Mucosa of descending colon (tissue), 3 donors: ENCODE measurements at places on chromosomes 2 and 18. TPM values are rescaled to one million over a fixed set of nuclear protein-coding genes. Genes with fewer than 3 reads are reported as not detected.
A peak's percentile ranks its signal among the peaks of the same experiment; 100 is the strongest.

DNA sequence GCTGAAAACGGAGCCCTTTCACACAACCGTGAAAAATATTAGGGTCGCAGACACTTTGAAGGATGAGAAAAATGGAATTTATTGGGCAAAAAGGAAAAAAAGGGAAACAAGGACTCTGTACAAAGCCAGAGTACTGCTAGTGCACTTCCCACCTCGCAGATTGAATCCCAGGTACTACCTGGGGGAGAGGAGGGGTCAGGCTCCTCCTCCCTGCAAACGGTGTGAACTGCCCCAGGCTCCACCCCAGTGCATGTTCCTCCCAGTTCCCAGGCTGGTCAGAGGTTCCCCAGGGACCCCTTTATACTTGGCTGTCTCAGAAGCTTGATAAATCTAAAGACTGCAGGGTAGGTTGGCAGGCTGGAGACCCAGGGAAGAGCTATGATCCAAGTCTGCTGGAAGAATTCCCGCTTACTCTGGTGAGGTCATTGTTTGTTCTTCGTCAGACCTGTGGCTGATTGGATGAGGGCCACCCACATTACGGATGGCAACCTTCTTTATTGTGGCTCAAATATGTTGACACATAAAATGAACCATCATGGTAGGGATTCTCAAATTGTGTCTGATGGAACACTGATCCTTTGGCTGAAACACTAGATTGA is 290.4 kb upstream of the POU3F3 start:
- no peak for DNase-seq

GRCh38 chr2:174485788-174486562 is 854 bp downstream of the GPR155 start:
- peak; percentile 56 for DNase-seq

DNA sequence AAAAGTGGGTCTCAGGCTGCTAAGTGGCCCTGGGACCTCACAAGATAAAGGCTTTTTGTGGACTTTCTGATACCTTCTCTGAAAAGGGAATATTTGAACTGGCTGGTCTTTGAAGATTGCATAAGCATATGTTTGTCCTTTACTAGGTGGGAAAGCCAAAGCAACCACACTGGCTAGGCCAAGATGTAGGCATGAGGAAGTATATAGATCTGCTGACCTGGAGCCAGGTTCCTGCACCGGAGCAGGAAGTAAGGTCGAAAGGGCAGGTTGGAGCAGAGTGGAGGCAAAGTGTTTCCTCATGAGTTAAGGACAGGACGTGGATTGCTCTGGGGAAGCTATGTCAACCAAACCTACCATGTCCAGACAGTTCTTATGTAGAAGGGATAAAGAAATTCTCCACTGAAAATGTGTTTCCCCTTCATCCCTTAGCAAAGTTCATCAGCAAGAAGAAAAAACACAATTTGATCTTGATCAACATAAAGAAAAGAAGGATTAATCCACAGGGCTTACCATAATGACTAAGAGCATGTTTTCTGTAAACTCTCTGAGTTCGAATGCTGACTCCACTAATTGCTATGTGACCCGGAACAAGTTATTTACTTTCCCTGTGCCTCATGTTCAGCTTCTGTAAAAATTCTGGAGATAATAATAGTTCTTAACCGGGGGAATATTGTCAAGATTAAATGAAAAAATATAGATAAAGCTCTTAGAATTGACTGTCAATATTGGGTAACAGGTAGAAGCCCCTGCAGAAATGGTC is 156.1 kb upstream of the SRD5A2 start:
- no peak for DNase-seq

DNA sequence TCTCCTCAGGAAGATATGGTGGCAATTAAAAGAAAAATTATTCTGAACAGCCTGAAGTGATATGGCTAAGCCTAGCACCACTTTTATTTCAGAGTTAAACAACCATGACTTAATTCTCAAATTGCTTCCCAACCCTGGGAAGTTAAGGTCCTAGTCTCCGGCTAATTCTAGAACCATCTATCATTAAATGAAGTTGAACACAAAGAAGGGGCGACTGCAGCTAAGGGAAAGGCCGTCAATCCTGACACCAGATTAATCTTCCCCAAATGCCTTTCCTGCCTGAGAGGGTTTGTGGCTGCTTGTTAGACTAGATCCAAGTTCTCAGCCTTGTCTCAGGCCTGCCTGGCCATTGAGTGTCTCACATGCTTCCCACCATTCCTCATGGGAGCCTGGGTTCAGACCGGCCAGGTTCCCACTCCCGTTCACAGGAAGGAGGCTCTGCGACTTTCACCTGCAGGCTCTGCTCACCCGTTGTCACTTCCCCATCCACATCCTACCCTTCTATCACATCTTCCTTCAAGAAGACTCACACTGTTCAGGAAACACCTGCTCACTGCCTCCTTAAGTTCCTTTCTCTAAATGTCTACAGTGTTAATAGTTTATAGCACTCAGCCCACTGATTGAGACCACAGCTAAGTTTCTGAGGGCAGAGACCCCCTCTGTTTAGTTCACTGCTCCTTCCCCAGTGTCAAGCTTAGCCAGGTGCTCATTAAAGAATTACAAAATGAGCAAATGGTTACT is 282.9 kb upstream of the REV1 start:
- no peak for DNase-seq

DNA sequence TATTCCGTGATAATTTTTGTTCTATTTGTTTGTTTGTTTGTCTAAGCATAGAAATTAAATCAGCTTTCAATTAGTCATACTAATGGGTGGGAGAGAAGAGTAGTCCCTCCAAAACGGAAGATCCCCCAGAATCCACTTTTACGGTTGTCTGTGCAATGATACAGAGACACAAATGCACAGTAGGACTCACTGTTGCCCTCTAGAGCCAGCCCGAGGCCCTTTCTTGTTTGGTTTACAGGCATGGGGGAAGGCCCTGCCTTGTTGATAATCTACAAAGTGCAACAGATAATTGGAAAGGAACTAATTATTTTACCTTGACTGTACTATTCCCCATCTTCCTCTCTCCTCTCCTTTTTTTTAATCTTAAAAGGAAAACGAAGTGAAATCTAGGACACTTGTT is 121.1 kb downstream of the ACOXL start:
- no peak for DNase-seq

The G6PC2 gene
- not detected for total RNA-seq
